ENCODE measurements at places on chromosomes 2 and 18.

DNA sequence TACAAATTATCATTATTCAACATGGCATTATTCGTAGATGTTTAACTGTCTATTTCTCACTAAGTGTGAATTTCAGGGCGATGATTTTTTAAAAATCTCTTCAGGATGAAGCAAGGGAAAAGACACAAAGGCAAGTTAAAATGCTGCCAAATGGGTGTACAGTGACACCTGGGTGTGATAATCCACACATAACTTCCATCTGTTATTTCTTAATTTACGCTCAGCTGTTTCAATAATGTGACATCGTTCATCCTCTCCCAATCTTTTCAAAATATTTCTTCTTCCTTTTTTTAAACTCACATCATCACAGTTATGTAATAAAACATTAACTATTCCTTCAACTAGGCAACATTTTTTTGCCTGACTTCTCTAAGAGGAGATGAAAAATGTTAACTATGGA is 10.6 kb downstream of the PDE1A start:
- DNase-seq: no peak

- no peak for DNase-seq
Observed at GRCh38 chr2:237235383-237236095, 149.8 kb downstream of the COPS8 start.

GRCh38 chr2:83478037-83478436 is 981.0 kb downstream of the SUCLG1 start:
- DNase-seq: no peak

DNA sequence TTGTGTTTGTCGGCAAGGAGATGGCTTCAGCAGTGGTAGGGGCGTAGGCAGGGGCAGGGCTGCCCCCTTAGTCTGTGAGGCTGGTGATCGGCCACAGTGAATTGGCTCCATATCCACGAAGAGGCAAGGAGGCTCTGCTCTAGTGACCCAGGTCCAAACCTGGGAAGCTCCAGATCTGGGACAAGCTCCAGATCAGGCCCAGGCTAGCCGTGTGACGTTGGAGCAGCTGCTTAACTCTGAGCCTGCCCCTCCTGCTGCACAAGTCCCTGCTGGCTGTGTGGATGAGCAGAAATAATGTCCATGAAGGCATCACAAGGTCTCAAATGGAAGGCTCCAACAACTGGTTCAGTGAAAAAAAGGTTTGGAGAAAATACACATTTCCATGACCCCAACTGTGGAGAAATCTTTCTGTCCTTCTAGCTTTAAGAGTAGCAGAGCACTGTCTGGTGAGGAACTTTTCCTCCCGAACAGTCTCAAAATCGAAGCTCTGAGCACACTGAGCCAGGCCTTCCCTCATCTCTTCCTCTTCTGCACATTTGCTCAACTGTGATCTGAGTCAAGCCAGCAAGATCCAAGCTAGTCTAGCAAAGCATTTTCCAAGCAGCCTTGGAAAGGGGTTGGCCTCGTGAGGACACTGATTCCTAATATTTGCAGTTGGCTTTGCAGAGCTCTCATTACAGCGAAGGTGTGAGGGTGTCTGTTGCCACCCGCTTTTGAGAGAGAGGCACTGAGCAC is 67.0 kb upstream of the TCF7L1 start:
- DNase-seq: no peak

- no peak for DNase-seq
Observed at GRCh38 chr2:159133797-159134196, 152.7 kb downstream of the WDSUB1 start.

GRCh38 chr2:69798909-69799526 is 30.4 kb upstream of the GMCL1 start:
- peak; percentile 54 for DNase-seq

GRCh38 chr2:5766056-5766455 is 73.9 kb downstream of the SOX11 start:
- no peak for DNase-seq

- no peak for DNase-seq
Observed at GRCh38 chr2:16852651-16853050, 187.0 kb upstream of the CYRIA start.

DNA sequence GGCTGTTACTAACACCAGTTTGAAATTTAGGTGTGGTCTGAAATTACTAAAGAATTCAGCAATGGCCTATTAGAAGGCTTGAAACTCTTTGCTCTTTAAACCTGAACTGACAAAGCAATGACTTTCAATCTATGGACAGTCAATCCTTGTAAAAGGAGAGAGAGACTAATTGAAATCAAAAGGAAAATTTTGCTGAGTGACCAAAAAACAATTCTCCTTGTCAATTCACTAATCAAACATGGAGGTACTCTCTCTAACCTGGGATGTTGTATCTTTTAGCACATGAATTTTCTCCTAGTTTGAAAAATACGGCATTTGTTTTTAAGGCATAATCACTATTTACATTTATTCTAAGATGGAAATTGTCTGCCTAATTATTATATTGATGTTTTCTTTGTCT is 49.6 kb upstream of the ATIC start:
- no peak for DNase-seq

DNA sequence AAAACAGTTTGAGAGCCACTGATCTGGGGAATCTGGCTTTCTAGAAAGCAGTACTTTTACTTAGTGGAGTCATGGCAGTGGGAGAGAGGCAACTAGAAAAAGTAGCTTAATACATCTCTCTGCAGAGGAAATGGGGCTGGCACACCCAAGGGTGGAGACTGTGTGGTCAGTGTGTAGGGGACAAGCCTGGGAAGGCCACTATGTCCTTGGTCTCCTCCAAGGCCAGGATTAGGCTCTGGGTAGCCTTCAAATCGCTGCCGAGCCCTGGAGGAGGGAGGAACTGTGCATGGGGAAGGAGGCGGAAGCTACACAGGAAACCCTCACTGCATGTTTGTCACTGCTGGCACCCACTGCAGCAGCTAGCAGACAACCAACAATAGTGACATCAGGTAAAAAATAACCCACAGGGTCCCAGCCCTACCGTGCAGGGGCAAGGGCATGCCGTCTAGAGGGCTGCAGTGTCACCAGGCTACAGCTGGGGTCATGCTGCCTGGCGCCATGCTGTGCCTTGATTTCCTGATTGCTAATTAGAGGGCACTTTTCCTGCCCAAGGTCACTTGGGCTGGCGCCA is 34.8 kb downstream of the LBH start:
- DNase-seq: no peak

GRCh38 chr2:20037660-20038059 is 13.8 kb downstream of the LAPTM4A start:
- DNase-seq: no peak

DNA sequence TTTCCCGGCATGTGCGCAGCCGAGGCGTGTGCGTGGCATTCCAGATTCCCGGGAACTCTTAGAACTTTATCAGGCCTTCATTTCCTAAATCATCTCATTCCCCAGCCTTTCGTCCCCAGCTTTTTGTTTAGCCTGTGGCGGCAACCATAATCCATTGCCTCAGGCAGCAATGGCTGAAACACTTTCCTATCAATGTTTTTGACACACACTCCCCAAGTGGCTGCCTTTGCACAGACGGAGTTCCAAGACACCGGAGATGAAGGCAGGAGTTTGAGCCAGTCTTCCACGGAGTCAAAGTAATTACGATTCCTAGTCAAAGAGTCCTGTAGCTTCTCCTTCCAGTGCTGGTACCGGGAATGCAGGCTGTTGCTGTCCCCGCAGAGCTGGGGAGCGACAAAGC is 64.8 kb downstream of the KCNG2 start:
- DNase-seq: no peak

GRCh38 chr2:115533081-115533480 is 1090.6 kb downstream of the DPP10 start:
- DNase-seq: no peak

GRCh38 chr18:43797347-43797746 is 520.1 kb upstream of the SYT4 start:
- DNase-seq: no peak

GRCh38 chr2:86048383-86048701 is 57.3 kb downstream of the POLR1A start:
- no peak for DNase-seq

DNA sequence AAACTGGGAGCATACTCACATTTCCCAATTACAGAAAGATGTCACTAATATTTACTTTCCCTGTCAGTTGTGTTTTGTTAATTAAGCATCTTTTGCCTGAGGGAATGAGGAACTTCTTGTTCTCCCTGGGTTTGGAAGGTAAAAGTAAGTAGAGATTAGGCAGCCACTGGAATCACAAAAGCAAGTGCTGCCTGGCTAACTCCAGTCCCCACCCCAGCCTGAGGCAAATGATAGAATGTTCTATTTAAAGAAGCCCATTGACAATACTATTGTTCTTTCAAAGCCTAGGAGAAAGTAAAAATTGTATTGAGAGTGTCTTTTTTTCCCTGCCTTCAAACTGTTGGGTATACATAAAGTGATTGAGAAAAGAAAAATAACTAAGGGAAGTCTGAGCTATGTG is 93.8 kb downstream of the MBD2 start:
- peak; percentile 84 for DNase-seq

DNA sequence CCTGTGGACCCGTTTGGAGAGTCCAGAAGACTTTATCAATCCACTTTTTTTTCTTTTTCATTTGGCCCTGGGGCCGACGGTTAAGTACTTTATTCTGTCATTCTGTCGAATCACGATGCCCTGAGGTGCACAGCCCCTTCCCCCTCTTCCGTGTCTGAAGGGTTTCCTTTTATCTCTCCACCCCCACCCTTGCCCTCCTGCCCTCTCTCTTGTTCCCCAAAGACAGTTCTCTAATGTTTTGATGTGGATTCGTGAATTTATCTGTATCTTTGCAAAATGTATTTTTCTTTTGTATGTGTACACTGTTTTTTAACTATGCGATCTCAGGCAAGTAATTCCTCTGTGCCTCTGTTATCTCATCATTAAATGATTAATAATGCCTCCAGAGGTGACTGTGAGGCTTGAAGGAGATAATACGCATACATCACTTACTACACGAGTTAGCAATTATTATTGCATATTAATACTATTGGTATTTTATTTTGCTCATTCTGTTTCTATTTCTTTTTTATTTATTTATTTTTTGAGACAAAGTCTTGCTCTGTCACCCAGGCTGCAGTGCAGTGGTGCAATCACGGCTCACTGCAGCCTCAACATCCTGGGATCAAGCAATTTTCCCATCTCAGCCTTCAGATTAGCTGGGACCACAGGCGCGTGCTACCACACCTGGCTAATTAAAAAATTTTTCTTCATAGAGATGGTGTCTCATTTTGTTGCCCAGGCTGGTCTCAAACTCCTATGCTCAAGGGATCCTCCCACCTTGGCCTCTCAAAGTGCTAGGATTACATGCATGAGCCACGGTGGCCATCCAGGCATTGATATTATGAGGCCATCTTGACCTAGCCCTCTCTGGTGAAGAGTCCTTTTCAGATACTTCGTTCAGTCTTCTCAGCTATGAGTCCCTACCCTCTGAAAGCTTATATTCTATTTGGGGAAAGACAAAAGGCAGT is 1.4 kb upstream of the CASP8 start:
- DNase-seq: no peak

DNA sequence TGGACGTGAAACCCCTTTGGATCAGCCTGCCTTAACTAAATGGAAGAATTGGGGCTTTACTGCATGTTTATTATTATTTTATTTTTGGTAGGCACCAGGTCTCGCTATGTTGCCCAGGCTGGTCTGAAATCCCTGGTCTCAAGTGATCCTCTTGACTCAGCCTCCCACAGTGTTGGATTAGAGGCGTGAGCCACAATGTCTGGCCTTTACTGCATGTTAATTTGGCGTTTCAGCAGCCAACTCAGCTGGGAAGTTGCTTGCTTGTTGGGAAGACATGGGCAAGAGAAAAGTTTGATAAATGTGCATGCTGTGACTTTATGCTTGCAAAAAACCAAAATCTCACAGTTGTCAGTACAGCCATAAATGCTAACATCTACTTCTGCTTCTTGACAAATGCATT is 105.1 kb downstream of the FMNL2 start:
- no peak for DNase-seq

- DNase-seq: no peak
Observed at GRCh38 chr2:154437104-154437503, 261.4 kb upstream of the KCNJ3 start.

DNA sequence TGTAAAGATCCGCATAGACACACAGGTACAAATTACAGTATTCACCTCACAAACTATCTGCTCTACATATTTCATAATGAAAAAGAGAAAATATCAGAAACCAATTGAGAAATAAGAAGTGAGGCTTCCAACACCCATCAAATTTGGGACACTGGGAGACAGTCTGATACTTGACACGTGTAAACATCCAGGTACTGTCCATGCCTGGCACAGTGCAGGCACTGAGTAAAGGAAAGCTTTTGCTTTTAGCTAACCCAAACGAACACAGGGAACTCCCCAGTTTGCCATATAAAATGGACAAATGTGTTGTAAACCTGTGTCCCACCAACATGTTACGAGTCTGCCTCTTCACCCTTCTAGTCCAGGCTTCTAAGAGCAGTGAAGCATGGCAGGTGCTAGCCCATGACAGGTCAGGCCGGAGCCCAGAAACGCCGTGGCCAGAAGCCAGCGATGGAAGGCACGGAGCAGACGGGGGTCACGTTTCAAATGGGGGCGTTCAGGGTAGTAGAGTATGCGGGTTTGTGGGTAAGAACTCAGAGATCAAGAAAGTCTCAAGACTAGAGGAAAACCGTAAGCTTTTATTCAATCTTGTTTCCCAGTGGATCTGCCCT is 27.0 kb downstream of the CDH2 start:
- no peak for DNase-seq

DNA sequence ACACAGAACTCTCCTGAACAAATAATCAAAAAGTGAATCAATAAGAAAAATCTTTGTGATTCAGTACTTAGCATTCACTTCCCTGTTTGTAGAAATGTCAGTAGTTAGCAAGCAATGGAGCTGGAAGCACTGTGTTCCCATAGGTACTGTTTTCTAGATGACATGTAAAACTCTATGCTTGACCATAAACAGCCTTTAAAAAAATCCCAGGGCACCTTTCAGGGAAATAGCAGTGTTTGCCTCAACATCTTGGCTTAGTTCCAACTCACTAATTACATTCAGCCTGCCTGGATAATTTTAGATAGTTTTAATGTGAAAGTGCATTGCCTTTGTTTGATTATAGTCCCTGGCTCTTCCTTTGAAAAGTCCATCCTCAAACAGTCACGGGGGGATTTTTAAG is 721.8 kb downstream of the ERBB4 start:
- DNase-seq: no peak

GRCh38 chr18:62480927-62481326 is 41.9 kb upstream of the ZCCHC2 start:
- DNase-seq: no peak

DNA sequence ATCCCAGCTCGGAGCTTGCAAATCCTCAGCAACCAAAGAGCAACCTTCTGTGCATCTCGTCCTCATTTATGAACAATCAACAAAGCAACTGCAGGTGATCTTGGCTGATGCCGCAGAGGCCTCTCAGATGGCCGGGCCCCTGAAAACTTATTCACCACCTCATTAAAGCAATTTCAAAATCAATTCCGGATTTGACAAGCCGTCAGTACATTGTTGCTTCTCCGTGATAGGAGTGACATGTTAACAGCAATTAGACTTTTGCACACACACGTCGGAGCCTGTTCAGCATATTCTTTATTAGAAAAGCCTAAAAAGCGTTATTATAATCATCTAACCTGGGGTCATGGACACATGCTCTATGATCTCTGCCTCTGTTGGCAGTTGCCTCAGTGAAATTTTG is 183.1 kb upstream of the CXCR4 start:
- no peak for DNase-seq

- no peak for DNase-seq
Observed at GRCh38 chr2:239744706-239745340, 280.3 kb downstream of the NDUFA10 start.
